Stimulated activated CD8-positive, alpha-beta memory T cell treated with anti-CD3 and anti-CD28 coated beads, Interleukin-7, amount 100 ng/mL, for 1 hour (primary cell): ENCODE measurements at places on chromosomes 2 and 18.

- no peak for DNase-seq
These were observed 147.6 kb upstream of the COPS8 start for GRCh38 chr2:236938126-236938525.

DNA sequence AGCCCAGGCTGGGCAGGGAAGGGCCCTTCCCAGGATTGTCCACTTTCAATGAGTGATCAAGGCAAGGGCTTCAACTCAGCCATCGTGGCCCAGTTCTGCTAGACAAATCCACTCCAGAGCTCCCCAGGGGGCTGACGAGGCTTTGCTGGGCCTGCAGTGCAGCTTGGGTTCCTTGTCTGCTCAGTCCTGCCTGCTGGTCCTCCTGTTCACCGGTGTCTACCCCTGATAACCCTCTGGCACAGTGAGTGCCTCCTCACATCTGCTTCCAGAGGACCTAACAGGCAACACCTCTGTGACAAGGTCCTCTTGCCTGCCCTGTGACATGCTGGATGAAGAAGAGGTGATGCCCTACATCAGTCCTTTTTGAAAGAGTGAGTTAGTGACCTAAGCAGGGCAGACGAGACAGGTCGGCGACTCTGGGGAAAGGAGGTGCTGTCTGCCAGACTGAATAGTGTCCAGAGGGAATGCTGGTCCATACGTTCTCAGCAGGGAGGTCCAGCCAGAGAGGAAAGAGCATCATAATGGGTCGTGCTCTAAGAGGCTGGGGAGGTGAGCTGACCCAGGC lies 20.9 kb upstream of the KCNF1 start:
- DNase-seq, result no peak

DNA sequence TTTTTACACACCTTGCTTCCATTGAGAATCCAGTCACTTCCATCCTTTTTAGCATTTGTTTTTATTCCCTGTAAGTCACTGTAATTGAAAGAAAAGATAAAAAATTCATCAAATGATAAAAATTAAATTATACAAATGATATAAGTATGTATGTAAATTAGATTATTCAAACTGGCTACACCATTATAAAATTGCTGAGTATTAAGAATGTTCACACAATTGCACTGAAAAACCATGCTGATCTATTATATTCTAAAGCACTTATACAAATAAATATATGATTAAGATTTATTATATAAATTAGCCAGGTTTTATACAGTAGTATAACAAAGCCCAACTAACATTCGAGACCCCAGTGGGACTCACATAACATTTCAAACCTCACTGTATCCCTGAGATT lies 15.1 kb downstream of the ACADL start:
- no peak for DNase-seq

DNA sequence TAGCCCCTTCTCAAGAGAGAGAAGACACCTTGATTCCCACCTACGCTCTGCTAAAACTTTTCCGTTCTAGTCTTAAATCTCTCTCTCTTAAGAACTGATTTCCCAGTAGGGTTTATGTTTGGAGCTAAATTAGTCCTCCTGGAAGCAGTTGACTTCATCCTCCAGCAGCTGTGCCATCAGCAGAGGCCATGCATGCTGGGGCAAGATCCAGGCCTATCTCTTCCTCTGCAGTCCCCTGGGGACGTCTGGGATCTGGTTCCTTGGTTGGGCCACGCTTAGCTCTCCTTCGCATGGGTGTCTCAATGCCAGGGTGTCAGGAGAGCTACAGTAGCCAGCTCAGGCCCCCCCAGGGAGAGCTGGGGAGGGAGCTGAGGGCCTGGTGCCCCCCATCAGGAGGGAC lies 49.7 kb downstream of the HPCAL1 start:
- DNase-seq, result no peak

- no peak for DNase-seq
These were observed 313.8 kb downstream of the LNPK start for GRCh38 chr2:175688243-175688642.

- DNase-seq, result no peak
These were observed 72.4 kb upstream of the SLC66A3 start for GRCh38 chr2:11082880-11083279.

DNA sequence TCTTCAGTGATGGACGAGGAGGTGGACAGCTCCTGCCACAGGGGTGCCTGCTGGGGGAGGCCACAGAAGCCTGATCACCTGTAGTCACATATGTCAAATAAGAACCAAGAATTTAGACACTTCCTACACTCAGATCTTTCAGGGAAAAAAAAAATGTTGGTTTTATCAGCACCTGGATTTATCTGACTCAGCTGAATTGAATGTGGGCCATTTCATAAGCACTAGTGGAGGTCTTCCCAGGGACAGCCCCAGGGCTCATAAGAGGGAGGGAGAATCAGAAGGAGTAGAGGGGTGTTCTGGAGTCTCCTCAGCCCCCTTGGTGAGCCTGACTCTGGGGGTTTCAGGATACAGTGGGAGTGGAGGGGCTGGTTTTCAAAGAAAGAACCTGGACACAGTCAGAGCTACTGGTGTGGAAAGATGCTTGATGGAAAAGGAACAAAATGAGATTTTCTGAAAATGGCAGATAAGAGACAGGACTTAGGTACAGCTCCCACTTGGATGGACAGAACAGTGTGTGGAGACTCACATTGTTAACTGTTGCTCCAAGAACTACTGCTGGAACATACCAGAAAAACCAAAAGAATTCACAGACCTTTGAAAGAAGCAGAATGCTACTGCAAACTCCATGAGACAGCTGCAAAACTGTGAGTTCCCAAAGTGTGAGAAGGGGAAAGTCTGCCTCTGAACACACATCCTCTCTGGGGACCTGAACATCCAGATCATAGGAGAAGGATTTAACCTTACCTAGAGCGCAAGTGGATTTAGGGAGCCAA lies 45.4 kb downstream of the LCT start:
- no peak for DNase-seq

DNA sequence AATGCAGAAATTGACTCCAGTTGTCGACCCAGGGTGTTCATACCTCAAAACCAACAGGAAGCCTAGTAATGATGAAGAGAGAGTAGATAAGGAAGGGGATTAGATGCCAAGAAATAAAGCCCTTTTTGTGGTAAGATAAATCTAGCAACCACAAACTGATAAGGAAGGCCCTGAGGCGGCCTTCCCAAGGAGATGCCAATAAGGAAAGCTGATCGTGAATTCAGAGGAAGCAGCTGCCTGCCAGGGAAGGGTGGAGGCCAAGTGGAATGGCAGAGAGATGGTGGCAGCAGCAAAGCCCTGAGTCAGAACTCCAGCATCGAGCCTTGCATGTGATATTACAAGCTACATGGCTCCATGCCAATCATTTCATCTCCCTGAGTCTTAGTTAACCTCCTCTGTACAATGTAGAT lies 126.3 kb downstream of the IRS1 start:
- no peak for DNase-seq

- DNase-seq, result no peak
These were observed 438.5 kb upstream of the TRIB2 start for GRCh38 chr2:12278217-12278750.

DNA sequence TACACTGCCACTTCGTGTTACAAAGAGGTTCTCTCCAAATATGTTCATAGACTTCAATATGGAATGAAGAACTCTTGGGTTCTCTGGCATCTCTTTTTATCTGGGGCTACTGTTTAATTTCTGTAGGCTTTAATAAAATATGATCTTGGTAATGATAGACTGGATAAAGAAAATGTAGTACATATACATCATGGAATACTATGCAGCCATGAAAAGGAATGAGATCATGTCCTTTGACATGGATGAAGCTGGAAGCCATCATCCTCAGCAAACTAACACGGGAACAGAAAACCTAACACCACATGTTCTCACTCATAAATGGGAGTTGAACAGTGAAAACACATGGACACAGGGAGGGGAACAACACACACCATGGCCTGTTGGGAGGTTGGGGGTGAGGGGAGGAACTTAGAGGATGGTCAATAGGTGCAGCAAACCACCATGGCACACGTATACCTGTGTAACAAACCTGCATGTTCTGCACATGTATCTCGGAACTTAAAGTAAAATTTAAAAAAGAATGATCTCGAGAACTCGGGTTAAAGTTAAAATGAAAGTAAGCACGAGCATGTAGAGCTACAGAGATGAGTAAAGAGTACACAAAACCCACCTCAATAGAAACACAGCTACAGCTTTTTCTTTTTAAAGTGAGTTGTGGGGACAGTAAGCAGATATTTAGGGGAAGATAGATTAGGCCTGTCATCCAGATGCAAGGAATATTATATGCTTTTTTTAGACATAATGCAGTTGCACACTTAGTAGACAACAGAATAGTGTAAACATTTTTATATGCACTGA lies 102.3 kb downstream of the SGPP2 start:
- no peak for DNase-seq

- no peak for DNase-seq
These were observed 157.9 kb downstream of the LNPK start for GRCh38 chr2:175844169-175844568.

- peak; percentile 73 for DNase-seq
These were observed 4.9 kb upstream of the STK17B start for GRCh38 chr2:196176142-196176738.

GRCh38 chr2:44200759-44201158 lies 32.1 kb downstream of the PPM1B start:
- no peak for DNase-seq

- DNase-seq, result no peak
These were observed 28.0 kb downstream of the KIF1A start for GRCh38 chr2:240791821-240792628.

- no peak for DNase-seq
These were observed 596.9 kb downstream of the NYAP2 start for GRCh38 chr2:225996462-225996828.

DNA sequence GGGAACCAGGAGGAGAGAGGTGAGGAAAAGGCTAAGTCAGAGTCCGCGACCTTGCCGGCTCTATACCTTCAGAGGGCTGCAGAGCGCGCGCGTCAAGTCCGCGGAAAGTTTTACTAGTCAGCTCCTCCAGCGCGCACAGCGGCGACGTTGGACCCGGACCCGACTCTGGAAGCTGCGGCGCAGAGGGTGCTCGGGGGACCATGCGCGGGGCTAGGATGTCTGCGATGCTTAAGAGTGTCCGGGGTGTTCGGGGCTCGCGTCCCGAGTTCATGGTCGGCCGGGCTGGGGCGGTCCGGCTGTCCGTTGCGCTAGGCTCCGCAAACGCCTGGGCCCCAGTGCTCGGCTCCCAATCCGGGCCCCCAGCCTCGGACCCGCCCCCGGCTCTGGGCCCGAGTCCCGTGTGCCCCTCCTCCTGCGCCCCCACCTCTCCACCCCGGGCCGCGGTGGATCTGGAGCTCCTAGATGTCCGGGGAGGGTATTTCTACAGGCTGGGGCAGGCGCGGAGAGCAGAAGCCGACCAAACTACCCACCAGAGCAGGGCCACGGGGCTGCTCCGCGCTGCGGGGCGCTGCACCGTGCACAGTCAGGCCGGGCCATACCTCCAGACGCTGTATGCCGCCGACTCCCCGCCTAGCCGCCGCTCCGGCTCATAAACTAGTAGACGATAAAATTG lies at the start of gene LBX2:
LBX2 (minus strand) TSS at position 337 of the 673 bp plus-strand sequence; CDS start at position 271, 66 bp downstream.
- no peak for DNase-seq

DNA sequence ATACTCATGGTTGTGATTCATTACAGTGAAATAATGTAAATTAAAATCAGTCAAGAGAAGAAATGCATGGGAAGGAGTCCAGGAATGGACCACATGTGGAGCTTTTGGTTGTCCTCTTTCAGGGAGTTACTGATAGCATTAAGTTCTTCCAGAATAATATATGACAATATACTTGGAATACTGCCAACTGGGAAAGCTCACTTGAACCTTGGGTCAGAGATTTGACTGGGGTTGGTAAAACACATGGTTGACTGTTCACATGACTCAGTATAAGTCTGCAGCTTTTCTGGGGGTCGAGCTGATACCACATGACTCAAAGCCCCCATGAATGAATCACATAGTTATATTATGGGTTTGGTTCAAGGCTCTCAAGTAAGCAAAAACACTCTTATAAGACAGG lies 1109.0 kb upstream of the CHAC2 start:
- DNase-seq, result no peak
